ENCODE measurements at places on chromosomes 13 and 19.

DNA sequence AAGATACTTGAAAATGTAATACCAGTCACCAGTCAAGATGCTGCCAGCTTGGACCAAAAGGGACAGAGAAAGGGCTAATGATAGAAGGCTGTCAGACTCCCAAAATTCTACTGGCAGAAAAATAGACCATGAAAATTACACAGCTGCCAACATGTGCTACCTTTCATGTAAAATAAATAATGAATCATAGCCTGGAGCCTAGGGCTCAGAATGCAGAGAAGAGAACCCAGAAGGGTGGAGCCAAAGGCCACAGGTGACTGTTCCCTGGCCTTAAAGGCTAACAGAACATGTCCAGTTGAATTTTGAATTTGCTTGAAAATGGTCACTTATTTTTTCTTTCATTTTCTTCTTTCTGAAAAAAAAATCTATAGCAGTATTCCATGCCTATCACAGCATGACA, 1827.0 kb upstream of the MIR17HG start:
- no peaks in the 10 kb centered on the region for H3K27me3 ChIP-seq
- H3K36me3 ChIP-seq: peaks cover 14% of the 10 kb centered on the region
- H3K4me3 ChIP-seq: no peak overlapping the region
- no peak for DNase-seq

- DNase-seq: no peak
- peaks cover 12% of the 10 kb centered on the region for H3K36me3 ChIP-seq
- no peak overlapping the region for H3K27ac ChIP-seq
- H3K4me1 ChIP-seq: peaks cover 15% of the 10 kb centered on the region
Observed at GRCh38 chr19:35220315-35220921, 8.1 kb downstream of the FAM187B start.

DNA sequence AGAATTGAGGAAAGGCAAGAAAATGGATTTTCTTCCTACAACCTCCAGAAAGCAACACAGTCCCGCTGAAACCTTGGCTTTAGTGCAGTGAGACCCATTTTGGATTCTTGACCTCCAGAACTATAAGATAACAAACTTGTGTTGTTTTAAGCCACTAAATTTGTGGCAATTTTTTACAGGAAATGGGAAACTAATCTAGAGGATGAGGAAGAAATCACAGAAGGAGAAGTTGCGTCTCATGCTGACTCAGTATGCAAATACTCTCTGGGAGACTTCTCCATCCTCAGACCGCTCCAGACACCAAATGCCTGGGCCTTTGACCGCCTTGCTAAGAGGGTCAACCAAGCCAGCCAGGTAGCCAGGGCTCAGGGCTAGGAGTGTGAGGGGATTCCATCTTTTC, 13.1 kb upstream of the CEACAM16 start:
- no peaks in the 10 kb centered on the region for H3K36me3 ChIP-seq
- peaks cover 12% of the 10 kb centered on the region for H3K4me1 ChIP-seq
- H3K4me3 ChIP-seq: no peak overlapping the region
- H3K27me3 ChIP-seq: no peaks in the 10 kb centered on the region
- H3K27ac ChIP-seq: no peak overlapping the region
- DNase-seq: no peak

DNA sequence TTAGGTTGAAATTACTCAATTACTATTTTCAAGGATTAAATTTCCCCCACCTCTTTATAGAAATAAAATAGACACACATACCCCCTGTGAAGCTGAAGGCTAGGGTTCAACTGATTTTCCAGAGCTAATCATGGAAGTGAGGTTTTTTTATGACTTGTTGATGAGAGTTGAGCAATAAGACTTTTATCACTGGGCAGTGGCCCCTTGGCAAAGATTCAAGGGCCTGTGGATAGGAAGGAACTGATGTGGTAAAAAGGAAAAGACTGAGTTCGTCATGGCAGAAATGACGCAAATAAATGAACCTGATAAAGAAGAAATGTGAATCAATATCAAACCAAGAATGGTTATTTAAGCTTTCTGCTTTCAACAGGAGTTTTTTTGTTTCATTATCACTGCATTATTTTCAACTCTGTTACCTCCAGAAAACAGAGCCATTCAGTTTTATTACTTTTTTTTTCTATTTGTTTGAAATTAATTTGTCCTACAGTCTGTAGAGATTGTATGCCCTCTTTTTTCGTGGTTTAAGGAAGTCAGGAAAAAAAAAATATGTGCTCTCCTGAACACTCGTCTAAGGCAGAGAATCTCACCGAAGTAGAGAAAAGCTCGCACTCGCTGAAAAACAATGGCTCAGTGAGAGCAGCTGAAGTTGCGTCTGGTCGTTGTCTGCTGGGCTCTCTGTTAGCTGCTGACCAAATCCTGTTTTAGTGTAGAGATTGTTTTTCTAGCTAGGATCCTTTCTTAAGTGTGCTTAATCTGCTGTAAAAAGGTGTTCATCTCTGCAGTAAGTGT, 38.9 kb downstream of the STOML3 start:
- no peak overlapping the region for H3K27ac ChIP-seq
- H3K4me3 ChIP-seq: no peak overlapping the region
- H3K27me3 ChIP-seq: peaks cover 2% of the 10 kb centered on the region
- DNase-seq: no peak
- peaks cover 15% of the 10 kb centered on the region for H3K4me1 ChIP-seq

- H3K4me1 ChIP-seq: peaks cover 3% of the 10 kb centered on the region
- no peaks in the 10 kb centered on the region for H3K36me3 ChIP-seq
- H3K27ac ChIP-seq: no peak overlapping the region
Observed at GRCh38 chr13:35892837-35893814, 238.1 kb downstream of the DCLK1 start.

DNA sequence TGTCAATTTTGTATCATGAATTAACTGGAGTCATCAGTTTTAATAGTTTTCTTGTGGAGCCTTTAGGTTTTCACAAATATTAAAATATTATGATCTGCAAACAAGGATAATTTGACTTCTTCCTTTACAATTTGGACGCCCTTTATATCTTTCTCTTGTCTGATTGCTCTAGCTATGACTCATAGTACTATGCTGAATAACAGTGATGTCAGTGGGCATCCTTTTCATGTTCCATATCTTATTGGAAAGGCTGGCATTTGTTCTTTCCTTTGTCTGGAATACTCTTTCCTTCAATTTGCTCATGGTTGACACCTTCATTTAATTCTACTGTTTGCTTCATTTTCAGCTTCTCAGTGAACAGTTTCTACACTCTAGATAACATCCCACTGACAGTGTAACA, 1129.3 kb downstream of the SLITRK5 start:
- no peak overlapping the region for H3K27ac ChIP-seq
- H3K4me1 ChIP-seq: no peaks in the 10 kb centered on the region
- no peak for DNase-seq
- H3K36me3 ChIP-seq: no peaks in the 10 kb centered on the region

DNA sequence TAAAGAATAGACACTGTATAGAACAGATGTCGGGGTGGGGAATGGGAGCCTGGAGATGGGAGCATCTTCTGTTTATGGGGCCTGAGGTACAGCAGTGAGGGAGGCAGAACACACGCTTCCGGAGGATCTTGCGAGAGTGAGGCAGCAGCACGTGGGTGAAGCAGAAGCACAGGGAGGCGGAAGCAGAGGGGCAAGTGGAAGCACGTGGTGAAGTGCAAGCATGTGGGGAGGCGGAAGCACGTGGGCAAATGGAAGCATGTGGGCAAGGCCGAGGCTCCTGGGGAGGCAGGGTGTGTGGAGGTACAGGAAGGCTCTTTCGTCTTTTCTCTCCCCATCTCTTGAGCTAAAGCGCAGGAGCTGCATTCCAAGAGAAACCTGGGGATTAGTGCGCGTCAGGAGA, 198.4 kb downstream of the ATP8A2 start:
- no peak for DNase-seq
- 0 out of 2 replicates have a peak, but pooled peaks cover 5% of the 10 kb centered on the region for H3K4me1 ChIP-seq
- H3K27ac ChIP-seq: no peak overlapping the region
- no peak overlapping the region for H3K4me3 ChIP-seq
- H3K36me3 ChIP-seq: no peaks in the 10 kb centered on the region

GRCh38 chr19:32287811-32288227, 57.6 kb upstream of the ZNF507 start:
- H3K27ac ChIP-seq: no peak overlapping the region
- DNase-seq: peak; percentile 87
- peaks cover 8% of the 10 kb centered on the region for H3K4me1 ChIP-seq
- no peaks in the 10 kb centered on the region for H3K36me3 ChIP-seq
- no peak overlapping the region for H3K4me3 ChIP-seq

- no peaks in the 10 kb centered on the region for H3K27me3 ChIP-seq
- no peak overlapping the region for H3K27ac ChIP-seq
- no peak overlapping the region for H3K4me3 ChIP-seq
- DNase-seq: no peak
Observed at GRCh38 chr13:76872675-76873074, 13.5 kb downstream of the KCTD12 start.

GRCh38 chr19:38769635-38770211, 3.6 kb downstream of the LGALS7 start:
- H3K27ac ChIP-seq: no peak overlapping the region
- H3K4me1 ChIP-seq: peaks cover 4% of the 10 kb centered on the region
- peak overlapping the region; percentile 44 for H3K4me3 ChIP-seq
- peaks cover 9% of the 10 kb centered on the region for H3K27me3 ChIP-seq
- DNase-seq: peak; percentile 92
- H3K36me3 ChIP-seq: no peaks in the 10 kb centered on the region

DNA sequence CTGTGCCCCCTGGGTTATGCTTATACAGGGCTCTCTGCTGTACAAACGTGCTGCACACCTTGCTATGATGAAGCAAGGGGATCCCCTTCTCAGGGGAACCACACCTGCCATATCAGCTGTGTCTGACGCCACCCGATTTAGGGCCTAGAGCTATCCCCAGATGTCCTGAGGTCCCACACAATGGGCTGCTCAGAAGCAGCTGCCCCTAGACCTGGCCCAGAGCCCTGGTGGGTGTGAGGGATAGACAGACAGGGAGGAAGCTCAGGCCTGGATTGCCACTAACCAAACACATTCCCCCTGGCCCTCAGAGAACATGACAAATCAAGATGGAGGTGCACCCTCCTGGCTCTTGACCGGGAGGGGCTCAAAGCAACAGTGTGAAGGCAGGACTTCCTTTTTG, 59.3 kb downstream of the TSHZ3 start:
- no peak for DNase-seq
- peaks cover 11% of the 10 kb centered on the region for H3K4me1 ChIP-seq
- H3K27me3 ChIP-seq: no peaks in the 10 kb centered on the region

DNA sequence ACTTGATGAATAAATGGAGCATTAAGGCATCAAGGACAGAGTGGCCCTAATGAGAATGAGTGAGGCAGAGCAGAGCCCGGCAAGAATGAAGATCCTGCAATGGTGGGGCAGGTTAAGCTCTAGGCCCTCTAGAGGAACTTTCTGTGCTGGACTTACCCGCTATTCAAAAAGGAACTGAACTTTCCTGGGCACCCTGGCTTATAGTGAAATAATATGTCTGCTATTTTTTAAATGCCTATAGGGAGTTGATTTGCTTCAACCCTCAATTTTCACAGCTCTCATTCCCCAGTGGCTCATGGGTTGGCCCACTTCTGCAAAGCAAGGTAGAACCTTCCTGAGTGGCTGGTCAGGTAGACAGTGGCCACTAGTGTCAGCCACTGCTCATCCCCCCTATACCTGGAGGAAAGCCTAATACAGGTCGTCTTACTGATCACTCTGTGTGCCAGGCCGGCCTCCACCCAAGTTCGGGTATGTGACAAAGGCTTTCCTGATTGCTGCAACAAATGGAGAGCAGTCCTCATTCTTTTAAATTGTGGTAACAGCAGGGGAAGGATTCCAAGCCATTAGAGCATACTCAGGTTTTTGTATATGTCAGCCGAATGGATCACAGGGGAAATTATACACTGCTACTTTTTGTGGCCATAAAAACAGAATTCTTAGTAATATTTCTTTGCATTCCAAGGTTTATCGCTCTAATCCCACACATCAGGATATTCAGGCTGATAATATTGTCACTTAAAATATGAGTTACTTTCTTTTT, 103.0 kb downstream of the KL start:
- 0 out of 2 replicates have a peak overlapping the region, but pooled peaks have one; percentile 22 for H3K27ac ChIP-seq
- no peaks in the 10 kb centered on the region for H3K27me3 ChIP-seq
- DNase-seq: no peak
- peaks cover 3% of the 10 kb centered on the region for H3K36me3 ChIP-seq
- no peak overlapping the region for H3K4me3 ChIP-seq

GRCh38 chr13:94516456-94516855, 37.0 kb upstream of the DCT start:
- peaks cover 3% of the 10 kb centered on the region for H3K36me3 ChIP-seq
- peaks cover 7% of the 10 kb centered on the region for H3K4me1 ChIP-seq
- no peak overlapping the region for H3K27ac ChIP-seq
- no peaks in the 10 kb centered on the region for H3K27me3 ChIP-seq
- no peak overlapping the region for H3K4me3 ChIP-seq

- peaks cover 7% of the 10 kb centered on the region for H3K4me1 ChIP-seq
- no peak for DNase-seq
- peaks cover 2% of the 10 kb centered on the region for H3K27me3 ChIP-seq
- H3K36me3 ChIP-seq: no peaks in the 10 kb centered on the region
- no peak overlapping the region for H3K4me3 ChIP-seq
Observed at GRCh38 chr13:42753697-42754096, 27.7 kb upstream of the FAM216B start.

DNA sequence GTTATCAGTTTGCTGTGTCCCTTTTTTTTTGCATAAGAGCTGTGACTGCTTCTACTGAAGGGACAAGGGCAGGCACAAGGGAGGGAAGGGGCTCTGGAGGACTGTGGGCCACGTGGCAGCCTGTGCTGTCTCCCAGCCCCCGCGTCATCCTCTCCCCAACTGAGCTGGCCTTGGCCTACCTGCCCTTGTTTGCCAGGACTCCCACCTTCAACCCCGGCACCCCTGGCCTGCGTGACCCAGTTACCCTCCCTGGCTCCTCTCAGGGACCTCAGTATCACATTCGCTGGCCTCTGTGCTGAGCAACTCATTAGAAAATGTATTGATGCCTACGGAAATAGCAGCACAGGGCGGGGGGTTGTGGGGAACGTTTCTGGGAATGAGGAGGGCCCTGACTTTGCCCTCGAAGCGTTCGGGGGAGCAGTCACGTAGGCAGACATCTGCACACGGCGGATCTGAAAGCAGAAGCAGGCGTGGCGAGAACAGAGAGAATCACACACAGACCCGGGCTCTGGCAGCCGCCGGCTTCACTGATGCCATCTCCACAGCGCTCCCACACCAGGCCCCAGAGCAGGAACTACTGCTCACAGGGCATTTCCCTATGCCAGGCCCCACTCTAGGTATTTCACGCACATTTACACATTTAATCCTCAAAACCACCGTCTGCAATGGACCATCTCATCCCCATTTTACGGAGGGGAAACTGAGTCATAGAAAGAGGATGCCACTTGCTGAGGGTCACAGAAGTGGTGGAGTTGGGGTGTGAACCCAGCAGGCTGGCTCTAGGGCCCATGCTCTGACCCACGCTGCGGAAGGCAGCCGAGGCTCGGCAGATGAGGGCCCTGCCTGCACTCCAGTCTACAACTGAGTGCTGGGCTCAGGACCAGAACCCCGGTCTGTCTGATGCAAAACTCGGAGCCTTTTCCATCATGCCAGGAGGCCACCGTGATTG, 5.7 kb upstream of the ATF5 start:
- H3K36me3 ChIP-seq: peaks cover 34% of the 10 kb centered on the region
- H3K27ac ChIP-seq: 0 out of 2 replicates have a peak overlapping the region, but pooled peaks have one; percentile 36
- no peaks in the 10 kb centered on the region for H3K27me3 ChIP-seq
- no peak for DNase-seq
- H3K4me1 ChIP-seq: peaks cover 40% of the 10 kb centered on the region

GRCh38 chr19:16293118-16294091, 31.2 kb upstream of the KLF2 start:
- DNase-seq: no peak
- no peaks in the 10 kb centered on the region for H3K36me3 ChIP-seq
- no peak overlapping the region for H3K27ac ChIP-seq
- H3K27me3 ChIP-seq: no peaks in the 10 kb centered on the region
- H3K4me1 ChIP-seq: no peaks in the 10 kb centered on the region

Measured in WTC11 (cell line).